ENCODE measurements at places on chromosomes 7 and 10.

DNA sequence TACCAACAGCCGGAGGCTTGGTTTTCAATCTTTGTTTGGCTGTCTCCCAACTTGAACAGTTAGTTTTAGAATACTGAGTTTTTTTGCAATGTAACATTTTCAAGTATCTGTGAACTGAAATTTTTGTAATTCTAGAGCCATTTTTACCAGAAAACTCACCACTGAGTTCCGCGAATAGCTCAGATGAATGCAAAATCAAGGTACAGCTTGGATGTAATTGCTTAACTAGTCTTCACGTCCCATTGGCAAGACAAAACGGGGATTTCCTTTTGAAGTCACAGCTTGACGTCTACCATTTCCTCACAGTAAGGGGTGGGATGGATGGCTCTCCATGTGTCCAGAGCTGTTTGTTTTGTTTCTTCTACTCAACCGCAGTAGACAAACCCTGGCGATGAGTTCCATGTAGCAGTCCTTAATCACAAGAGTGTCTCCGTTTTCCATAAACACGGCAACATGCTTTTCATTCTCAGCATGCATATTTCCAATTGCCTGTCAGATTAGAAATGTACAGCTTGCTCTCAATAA lies 55.8 kb upstream of the FGFR2 start:
- DNase-seq, result no peak

DNA sequence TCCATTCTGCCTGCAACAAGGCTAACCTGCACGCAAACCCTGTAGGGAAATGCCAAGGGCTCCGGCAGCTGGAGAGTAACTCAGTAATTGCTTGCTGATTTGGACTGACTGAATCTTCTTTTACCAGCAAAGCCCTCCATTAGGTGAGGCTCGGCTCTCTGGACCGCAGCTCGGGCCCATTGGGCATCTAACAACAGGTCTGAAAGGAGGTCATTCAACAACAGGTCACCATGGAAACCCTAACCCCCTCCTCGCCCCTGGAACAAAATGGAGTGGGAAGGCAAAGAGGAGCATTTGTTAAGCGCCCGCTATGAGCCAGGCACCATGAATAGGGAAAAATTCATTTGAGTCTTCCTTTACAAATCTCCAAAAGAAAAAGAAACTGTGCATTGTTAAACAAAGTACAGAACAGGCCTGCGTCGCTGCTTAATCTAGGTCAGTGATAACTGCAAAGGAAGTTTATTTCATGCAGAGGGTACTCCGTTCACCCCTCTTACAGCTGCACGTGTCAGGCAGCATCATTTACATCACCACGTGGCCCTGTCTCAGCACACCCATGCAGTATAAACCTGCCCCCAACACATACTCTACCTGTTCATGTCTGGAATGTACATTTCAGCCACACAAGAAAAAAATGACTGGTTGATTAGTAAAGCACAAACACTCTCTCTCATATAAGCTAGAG lies 248.8 kb upstream of the NEBL start:
- no peak for DNase-seq

GRCh38 chr7:64313740-64314491 lies at the start of gene ZNF736:
TSS of gene ZNF736 (plus strand) at chr7:64313961. CDS start at chr7:64314151, 190 bp downstream.
- DNase-seq, result peak; percentile 82

GRCh38 chr7:150735596-150736358 lies 1.4 kb upstream of the GIMAP5 start:
- DNase-seq, result no peak

GRCh38 chr10:72808001-72808400 lies 85.5 kb upstream of the OIT3 start:
- DNase-seq, result no peak

DNA sequence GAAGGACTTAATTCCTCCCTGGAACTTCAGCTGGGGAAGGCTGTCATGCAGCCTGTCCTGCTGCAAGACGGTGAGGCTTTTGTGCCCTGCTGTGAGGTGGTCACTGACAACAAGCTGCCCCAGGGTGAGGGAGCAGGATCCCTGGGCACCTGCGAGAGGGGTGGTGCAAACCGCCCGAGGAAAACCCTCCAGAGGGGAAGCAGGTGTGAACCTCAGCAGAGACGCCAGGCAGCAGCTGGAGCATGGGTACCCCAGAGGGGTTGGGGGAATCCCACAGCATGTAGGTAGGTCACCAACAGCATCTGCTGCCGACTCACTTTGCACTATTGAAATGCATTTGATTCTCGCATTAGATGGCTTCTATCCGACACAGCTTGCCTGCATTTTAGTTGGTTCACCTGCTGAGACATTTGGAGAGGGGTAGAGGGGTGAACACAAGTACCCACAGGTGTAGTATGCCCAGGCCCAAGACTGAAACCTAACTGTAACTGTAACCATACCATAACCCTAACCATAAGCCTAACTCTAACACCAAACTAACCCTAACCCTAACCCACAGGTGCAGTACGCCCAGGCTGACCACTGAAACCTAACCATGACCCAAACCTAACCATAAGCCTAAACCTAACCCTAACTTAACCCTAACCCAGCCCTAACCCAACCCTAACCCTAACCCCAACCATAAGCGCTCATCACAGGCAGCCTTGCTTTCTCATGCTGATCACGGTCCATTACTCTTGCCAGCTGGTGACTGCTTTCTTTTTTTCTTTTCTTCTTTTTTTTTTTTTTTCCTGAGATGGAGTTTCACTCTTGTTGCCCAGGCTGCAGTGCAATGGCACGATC lies 85.9 kb downstream of the ELFN1 start:
- DNase-seq, result no peak

GRCh38 chr7:16975712-16976111 lies 93.9 kb upstream of the AGR3 start:
- no peak for DNase-seq

DNA sequence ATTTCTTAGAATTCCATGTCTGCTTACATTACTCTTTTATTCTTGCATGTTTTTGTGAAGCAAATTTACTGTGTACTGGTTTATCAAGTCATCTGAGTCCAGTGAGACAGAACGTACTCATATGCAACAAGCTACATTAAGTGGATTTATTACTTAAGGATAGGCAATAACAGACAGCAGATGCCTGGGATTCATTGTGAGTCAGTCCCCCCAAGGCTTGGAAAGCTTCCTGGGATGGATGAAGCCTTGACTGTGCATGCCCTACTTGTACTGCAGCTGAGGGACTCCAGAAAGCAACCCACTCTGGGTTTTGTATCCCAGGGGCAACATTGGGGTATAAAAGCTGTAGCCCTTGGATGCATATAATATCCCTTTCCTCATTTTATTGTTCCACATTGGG lies 113.4 kb upstream of the RAB18 start:
- DNase-seq, result peak; percentile 31

DNA sequence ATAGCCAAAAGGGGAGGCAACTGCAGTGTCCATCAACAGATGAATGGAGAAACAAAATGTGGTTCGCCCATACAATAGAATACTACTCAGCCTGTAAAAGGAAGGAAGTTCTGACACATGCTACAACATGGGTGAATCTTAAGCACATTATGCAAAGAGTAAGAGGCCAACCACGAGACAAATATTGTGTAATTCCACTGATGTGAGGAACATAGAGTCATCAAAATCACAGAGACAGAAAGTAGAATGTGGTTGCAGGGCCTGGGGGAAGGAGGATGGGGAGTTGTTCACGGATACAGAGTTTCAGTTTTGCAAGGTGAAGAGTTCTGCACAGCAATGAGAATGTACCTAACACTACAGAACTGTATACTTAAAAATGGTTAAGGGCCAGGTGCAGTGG lies 13.7 kb upstream of the C10orf71 start:
- no peak for DNase-seq

- no peak for DNase-seq
Measured at GRCh38 chr10:5385224-5385623, 19.4 kb downstream of the TUBAL3 start.

GRCh38 chr7:157077986-157078644 lies 60.6 kb upstream of the UBE3C start:
- DNase-seq, result no peak

DNA sequence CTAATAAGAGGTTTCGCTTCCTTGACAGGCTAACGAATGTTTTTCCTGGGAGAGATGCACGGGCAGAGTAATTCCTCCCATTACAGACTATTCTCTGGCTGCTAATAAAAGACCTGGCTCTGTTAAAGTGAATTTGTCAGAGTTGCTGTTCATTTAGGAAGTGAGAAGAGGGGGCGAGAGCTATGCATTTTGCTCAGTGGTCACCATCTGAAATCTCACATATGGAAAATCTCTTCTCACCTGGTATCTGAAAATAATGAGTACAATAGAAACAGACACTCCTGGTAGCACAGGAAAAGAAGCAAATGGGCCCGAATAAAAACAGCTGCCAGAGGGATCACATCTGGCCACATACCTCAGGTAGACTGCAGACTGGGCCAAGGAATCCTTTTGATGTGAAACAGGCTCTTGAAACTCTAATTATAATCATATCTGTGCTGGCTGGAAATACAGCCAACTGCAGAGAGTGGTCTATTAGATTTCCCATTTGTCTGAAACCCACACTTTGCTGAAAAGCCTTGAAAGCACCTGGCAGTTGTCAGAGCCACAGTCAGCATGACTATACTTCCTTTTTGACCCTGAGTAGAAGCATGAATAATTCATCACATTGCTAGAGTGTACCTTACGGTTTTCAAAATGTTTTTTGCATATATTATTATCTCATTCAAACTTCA lies 33.6 kb downstream of the AOAH start:
- no peak for DNase-seq

DNA sequence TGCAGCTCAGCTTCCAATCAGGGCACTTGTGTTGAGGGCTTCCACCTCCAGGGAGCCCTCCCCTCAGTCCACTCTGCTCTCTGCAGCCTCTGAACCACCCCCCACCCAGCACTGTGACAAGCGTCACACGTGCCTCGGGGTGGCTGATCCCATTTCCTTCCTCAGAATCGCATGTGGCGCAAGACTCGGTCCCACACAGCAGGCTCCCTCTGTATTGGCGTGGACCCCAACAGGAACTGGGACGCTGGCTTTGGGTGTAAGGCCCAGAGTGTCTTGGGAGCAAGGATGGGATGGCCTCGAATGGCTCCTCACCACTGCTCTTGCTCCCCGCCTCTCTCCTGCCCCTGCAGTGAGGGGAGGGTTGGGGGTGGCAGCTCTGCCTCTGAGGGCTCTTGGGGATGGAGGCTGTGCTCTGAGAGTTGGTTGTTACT lies 4.1 kb downstream of the CPA1 start:
- DNase-seq, result no peak

- DNase-seq, result no peak
Measured at GRCh38 chr7:3408814-3409595, 108.0 kb downstream of the SDK1 start.

DNA sequence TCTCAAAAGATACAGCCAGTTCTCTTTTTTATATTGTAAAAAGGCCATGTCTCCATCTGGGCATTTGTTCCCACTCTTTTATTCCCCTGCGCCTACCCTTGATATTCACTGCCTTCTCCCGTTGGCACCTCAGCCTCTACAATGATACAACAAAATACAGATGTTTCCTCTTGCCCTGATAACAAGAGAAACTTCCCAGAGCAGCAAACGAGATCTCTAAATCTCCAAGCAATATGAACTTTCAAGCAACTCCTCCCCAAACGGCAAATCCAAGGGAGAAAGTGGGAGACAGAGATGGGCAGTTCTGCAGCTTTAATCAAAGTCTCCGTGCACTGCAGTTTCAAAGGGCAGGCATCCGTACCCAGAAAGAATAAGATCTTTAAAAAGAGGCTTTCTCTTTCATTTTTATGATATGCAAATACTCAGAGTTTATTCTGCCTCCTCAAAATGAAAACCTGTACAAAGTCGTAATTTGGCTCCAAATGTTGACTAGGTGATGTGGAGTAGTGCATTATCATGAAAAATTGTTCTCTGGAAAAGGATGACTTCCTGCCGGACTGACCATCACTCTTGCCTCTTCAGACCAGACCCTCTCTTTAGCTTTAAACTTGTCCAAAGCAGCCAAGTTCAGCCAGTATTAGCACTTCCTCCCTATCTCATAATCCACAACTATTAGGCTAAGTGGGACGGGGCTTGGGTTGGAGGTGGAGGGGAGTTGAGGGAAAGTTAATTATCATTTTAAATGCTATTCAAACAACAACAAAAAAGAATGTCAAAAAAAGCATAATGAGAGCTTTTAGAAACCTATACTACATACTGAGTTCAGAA lies 682 bp downstream of the HGF start:
- DNase-seq, result no peak

GRCh38 chr10:128257428-128257827 lies 131.2 kb upstream of the MKI67 start:
- no peak for DNase-seq

DNA sequence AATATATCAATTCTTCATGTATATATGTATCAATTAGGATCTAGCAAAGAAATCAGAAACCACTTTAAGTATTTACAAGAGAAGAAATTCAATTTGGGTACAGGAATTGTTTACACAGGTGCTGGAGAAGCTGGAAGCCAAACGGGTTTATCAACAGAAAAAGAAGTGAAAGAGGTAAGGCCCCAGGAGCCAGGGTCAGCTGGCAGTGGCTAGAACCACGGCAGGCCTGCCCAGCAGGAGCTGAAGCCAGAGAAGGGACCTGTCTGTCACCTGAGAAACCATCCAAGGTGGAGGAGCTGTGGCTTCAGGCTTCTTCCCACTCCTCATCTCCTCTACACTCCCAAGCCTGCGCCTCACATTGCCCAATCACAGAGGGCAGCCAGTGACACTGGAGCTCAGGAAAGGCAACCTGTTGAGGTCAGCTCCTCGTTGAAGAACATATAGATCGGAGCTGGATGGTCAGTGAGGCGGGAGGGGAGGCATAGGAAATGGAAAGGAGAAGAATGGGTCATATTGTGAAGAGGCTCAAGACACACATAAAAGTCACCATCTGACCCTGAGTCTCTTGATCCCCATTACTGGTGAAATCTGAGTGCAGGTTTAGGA lies 182.6 kb downstream of the REEP3 start:
- no peak for DNase-seq

GRCh38 chr7:128849804-128850490 lies 12.7 kb upstream of the ATP6V1F start:
- DNase-seq, result no peak

DNA sequence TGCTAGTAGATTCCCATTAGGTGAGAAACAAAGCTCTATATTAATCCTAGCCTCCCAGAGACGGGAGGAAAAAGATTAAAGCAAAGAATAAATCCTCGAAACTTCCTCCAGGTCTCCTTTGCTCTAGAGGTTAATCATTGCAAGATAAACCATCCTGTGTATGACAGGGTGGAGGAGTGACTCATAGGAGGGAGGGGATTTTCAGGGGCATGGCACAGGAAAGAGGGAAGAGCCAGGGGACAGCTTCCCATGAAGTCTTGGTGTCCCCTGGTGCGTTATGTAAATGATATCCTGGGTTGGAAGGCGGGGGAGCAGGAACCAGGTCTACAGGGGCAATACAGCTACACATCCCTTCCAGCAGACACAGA lies 780 bp downstream of the CYP3A5 start:
- DNase-seq, result no peak

- DNase-seq, result peak; percentile 26
Measured at GRCh38 chr7:7103343-7104313, 78.7 kb upstream of the C1GALT1 start.

- DNase-seq, result no peak
Measured at GRCh38 chr10:17488848-17489247, 34.5 kb upstream of the ST8SIA6 start.
